Effector memory CD8-positive, alpha-beta T cell (primary cell): ENCODE measurements at places on chromosomes 3 and 15.

DNA sequence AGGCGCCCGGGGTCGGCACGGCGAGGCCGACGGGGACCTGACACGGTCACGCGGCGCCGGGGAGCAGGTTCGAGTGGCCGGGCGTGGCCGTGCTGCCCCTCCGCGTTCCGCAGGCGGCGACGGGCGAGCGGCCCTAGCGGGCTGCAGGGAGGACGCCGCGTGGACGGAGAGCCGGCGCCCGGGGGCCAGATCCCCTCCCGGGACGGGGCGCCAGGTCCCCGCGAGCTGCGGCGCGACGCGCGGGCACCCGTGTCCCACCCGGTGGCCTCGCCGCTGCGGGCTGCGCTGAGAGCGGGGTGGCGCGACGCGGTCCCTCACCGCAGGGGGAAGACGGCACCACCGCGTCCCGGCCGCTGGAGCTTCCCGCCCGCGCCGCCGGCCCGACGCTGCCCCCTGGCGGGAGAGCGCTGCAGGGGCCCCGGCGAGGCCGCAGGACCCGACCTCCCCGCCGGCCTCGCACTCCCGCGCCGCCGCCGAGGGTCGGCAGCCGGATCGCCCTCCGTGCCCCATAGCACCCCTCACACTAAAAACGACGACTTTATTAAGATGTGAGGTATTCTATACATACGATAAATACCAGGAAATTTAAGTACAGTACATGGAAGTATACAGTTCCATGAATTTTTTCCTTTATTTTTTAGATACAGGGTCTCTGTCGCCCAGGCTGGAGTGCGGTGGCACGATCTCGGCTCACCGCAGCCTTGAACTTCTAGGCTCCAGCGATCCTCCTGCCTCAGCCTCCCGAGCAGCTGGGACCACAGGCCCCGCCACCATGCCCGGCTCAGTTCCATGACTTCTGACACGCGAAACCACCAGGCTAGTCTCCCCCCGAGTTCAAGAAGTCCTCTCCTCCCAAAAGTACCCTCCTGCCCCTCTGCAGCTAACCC lies 1.3 kb upstream of the PIGZ start:
- peak; percentile 53 for DNase-seq

DNA sequence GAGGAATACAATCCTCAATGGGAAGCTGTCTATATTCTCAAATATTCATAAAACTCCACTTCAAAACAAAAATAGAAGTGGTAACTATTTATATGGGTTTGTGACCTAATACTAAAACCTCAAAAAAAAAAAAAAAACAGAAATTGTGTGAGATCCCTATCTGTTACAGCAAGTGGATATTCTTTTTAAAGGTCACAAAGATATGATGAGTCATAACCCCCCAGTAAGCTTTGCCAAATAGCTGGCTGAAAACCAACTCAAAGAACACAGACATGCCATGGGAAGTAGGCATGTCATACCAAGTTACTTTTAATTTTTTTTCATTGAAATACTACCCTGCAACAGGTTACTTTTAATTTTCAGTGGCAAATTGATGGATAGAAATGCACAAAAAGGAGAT lies 62.5 kb downstream of the CBLB start:
- DNase-seq = no peak

GRCh38 chr15:35810007-35810406 lies 264.0 kb upstream of the DPH6 start:
- DNase-seq = no peak

DNA sequence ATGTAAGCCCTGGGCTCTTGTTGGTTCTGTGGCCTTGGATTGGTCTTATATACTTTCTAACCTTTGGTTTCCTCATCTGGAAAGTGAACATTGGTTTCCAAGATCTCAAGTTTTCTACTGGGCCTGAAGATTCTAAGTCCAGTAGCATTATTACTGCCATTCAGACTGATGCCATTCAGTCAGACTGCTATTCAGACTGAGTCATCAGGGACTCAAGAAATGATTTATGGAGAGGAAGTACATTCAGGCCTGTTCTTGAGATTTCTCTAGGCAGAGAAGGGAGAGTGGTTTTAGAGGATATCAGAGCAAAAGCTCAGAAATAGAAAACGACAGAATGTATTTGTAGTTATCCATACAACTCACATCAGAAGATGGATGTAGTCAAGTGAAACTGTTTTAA lies 557.2 kb downstream of the NR2F2 start:
- DNase-seq = no peak

DNA sequence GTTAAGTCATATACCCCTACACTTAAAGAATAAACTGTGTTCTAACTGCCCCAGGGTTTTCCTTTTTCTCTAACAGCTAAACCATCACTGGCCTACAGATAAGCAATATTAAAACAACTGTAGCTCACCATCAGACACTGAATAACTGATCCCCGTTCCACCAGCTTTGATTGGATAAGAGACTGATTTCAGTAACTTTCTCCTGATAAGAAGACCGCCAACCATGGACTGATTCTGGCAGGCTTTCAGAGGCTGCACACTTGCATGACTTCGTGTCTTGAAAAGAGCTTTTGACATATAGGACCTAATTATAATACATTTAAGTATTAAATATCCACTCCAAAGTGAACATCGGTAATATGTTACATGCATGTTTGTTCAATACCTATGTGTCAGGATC lies 15.3 kb upstream of the CEP97 start:
- DNase-seq = no peak

GRCh38 chr3:110210086-110210660 lies 861.4 kb upstream of the NECTIN3 start:
- no peak for DNase-seq

DNA sequence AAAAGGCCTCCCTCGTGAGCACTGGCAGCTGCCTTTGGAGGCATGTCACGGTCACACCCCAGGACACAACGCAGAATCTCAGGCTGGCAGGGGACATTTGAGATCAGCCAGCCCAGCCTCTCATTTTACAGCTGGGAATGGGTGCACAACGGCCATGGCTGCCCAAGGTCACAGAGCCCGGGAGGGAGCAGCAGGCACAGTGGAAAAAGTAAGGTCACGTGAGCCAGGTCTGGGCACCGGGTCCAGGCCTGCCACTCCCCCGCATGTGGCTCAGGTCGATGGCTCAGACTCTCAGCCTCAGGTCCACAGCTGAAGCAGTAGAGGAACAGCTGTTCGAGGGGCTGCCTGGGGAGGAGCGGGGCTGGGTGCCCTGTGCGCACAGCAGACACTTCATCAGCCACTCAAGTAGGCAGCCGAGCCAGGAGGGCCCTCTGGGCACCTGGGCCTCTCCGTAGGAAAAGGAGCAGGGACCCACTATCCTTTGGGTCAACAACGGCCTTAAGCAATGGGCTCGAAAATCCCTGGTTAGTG lies 260.6 kb downstream of the GOLGA6L6 start:
- DNase-seq = no peak

DNA sequence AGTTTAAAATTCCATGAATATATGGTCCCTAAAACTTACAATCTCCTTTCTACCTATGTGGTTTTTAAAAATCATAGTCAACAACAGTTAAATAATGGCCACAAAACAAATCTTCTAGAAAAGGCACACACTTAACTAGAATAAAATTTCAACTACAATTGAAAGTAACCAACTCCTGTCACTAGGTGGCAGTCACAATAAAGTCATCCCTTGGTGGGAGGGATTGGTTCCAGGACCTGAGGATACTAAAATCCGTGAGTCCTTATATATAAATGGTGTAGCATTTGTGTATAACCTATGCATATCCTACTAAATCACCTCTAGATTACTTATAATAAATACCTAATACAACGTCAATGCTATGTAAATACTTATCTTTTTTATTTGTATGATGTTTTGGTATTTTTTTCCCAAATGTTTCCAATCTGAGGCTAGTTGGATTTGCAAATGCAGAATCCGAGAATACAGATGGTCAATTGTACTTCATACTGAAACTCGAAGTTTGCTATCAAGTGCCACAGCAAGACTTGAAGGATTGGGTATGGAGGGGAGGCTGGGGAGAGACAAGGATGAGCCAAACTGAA lies 172.6 kb downstream of the FMN1 start:
- no peak for DNase-seq

DNA sequence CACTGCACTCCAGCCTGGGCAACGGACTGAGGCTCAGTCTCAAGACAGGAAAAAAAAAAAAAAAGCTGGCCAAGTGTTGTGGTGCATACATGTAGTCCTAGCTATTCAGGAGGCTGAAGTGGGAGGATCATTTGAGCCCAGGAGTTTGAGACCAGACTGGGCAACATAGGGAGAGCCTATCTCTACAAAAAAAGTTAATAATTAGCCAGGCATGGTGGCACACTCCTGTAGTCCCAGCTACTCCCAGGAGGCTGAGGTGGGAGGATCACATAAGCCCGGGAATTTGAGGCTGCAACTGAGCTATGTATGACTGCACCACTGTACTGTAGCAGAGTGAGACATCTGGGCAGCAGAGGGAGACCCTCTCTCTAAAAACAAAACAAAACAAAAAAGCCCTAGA lies 58.9 kb downstream of the RBPMS2 start:
- DNase-seq = no peak
